Activated CD4-positive, CD25-positive, alpha-beta regulatory T cell treated with anti-CD3 and anti-CD28 coated beads, Interleukin-2, amount 50 U/mL, for 16 hours (primary cell): ENCODE measurements at places on chromosomes 2 and 18.

- DNase-seq: no peak
These were observed 36.3 kb downstream of the ZNF516 start for GRCh38 chr18:76458522-76459311.

- DNase-seq: no peak
These were observed 74.2 kb downstream of the LYPD6B start for GRCh38 chr2:149112713-149113112.

DNA sequence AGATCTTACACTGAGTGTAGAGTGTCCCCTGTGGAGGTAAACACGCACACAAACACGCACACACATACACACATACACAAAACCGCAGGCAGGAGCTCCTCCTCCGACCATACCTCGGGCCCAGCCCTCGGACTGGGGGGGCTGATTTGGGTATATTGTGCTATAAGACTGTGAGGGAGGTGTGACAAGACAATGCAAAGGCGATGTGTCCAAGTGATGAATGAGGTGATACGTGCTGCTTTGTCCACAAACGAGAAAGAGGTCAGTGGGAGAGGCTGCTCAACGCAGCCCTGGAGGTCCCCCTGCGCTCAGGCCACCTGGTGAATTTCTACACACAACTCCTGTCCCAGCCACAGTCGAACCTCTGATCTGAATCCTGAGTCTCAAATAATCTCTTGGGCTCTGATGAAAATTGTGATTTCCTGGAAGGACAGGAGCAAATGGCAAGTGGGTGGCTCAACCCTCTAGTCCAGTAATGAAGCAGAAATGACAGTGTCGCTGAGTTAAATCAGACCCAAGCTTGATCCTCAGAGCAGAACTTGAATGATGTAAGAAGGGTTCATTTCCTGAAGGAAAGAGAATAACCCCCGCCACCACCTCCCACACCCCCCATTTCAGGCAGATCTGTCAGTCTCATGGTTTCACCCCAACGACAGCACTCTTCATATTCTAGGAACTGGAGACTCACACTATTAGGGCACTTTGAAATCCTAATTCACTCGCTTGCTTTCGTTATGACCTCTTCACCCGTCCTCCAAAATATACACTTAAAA is 48.9 kb upstream of the ASXL2 start:
- no peak for DNase-seq

DNA sequence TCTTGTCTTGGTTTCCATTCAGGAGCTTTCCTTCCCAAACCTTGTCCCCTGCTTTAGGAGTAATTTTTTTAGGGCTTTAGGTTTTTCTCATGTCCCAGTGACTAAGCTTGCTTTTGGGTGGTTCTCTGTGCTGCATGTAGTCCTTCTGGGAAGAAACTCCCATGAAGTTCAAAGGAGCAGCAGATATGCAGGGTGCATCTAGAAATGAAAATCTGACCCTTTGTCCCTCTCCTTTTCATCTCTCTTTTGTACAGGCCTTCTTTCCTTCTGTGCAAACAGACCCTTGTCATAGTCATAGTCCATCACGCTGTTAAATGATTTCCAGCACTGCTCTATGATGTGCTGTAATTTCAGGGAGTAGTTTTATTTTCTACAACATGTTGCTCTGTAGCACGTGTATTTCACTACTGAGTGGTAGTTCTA is 20.4 kb downstream of the FMNL2 start:
- DNase-seq: no peak

- DNase-seq: no peak
These were observed 374.5 kb downstream of the NCKAP5 start for GRCh38 chr2:133193544-133194361.

DNA sequence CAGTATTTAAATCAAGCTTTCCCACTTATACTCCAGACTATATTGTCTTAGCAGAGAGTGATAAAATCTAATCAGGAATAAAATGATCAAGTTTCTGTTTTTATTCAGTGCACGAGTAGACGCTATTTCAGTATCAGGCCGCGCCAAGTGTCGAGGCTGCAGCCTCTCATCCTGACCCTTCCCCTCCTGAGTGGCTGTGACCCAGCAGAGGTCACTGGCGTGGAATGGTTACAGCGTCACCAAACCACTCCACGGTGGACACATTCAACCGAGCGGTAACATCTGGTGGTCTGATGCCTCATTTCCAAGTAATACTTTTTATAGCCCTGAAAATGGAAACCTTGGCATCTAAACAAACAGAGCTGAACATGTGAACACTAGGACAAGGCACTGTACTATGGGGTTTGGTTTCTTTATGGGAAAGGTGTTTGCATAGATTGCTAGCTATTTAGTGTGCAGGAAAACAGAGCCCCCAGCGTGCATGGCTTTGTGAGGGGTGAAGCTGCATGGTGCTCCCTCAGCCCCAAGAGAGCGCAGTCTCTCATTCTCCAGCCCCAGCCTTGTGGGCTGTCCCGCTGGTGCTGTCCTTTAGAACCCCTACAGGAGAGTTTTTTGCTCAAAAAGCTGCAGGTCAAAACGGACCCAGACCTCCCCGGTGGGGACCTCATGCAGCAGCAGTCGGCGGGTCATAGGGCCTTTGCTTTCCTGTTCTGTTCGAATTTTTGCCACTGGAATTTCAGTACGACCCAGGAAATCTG is 28.4 kb downstream of the FAM228A start:
- DNase-seq: no peak

DNA sequence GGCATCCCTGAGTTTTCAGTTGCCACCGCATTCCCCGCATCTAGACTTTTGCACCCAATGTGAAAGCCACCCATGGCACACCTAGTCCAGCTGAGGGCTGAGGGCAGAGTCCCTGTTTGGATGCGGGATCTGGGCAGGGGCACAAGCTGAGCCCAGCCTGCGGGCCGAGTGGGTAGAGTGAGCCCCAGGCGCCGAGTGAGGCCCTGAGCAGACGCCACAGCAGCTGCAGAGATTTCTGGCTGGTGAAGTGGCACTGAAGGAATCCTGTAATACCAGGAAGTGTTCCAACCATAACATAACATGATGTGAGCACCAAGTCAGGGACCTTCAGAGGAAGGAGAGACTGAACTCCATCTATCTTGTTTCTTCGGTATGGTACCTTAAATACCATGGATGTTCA is 27.7 kb upstream of the FRZB start:
- no peak for DNase-seq

DNA sequence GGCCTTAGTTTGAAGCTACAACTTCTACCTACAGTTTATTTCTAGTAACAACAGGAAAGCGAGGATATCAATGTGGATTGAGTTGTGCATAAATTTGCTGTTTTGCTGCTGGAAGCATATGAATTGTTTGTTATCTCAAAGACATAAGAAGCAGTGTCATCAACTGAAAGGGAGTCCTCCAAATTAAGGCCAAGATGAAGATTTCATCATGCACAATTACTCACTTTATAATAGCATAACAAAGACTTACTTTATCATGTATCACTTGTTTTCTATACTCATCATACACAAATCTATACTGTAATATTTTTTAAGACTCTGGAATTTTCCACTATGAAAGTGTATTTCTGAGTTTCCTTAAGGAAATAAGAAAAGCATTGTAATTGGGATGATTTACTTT is 136.1 kb upstream of the FANCL start:
- DNase-seq: no peak

- no peak for DNase-seq
These were observed 151.3 kb downstream of the NEDD4L start for GRCh38 chr18:58195278-58195765.

DNA sequence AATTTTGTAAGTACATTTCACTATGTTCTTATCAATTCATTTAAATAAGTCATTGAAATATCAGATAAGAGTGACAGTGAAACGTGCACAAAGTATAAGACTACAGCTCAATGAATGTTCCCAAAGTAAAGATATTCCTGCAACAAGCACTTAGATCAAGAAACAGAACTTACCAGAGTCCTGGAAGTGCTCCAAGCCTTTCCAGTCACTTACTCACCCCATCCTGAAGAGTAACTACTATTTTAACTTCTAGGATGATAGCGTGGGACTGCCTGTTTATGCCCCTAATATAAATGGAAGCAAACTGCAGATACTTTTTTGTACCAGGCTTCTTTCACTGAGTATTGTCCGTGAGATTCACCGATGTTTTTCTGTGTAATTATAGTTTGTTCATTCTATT is 768.9 kb downstream of the SLC4A3 start:
- no peak for DNase-seq

GRCh38 chr2:3597567-3597966 is 2.7 kb downstream of the COLEC11 start:
- no peak for DNase-seq

- no peak for DNase-seq
These were observed 40.5 kb upstream of the GAREM1 start for GRCh38 chr18:32511147-32511546.

- DNase-seq: no peak
These were observed 19.2 kb downstream of the ARL5A start for GRCh38 chr2:151809073-151809383.

- DNase-seq: no peak
These were observed 27.1 kb upstream of the ICOS start for GRCh38 chr2:203909261-203909967.

GRCh38 chr2:224894356-224894755 is 147.9 kb downstream of the DOCK10 start:
- no peak for DNase-seq

DNA sequence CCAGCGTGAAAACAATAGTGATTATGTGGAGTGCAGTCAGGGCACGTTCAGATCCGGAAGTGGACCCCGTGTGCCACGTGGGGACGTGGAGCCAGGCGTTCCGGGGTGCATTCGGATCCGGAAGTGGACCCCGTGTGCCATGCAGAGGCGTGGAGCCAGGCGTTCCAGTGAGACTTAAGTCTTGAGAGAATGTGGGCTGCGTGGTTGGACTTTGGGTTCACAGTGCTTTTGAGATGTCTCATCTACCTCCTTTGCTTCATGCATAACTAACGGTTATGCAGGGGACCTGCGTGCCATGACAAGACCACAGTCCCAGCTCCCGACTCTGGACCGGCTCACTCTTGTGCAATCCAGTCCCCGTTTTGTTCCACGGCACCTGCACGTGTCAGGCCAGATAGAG is 28.8 kb downstream of the CTDP1 start:
- no peak for DNase-seq

DNA sequence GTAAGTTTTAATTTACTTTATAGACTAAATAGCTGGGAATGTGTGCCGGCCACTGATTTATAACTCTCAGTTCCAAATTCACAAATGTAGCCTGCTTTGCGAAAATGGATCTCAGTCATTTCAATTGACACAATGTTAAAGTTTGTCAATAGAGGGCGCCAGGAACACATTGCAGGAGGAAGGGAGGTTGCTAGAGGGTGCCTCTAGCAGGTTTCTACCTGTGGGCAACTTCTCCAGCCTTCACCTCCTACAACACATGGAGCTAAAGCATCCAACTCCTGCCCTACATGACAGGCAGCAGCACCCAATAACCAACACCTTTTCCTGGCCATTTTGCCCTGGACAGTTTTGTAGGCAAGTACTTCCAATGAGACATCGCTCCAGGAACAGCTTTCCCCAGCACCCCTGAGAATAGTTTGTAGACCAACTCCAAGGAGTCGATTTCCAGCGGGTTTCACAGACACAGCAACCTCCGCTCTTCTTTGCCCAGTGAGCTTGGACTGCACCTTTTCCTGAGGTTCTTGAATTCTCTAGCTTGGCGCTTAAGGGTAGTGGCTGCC is 784.8 kb upstream of the CDH2 start:
- DNase-seq: no peak

GRCh38 chr2:205386109-205386508 is 296.2 kb upstream of the NRP2 start:
- no peak for DNase-seq

DNA sequence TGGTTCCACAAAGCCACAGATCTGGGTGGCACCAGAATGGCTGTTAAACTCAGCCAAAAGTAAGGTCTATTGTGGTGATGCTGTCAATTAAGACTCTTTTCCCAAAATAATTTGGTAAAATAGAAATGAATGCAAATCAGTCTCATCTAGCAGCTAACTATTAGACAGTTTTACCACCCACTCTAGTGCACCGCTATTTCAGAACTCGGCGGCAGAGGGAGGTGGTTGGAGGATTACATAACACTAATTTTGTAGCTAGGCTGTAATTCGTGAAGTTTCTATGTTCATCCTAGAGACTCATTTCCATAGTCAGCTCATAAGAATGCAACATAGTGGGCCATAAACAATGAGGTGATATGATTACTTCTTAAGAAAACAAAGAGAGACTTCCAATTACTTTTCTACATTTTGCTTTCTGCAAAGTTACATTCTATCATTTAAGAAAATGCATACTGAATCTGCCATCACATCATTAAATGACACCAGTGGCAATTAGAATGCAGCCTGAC is 413.8 kb downstream of the FBXO15 start:
- DNase-seq: no peak

DNA sequence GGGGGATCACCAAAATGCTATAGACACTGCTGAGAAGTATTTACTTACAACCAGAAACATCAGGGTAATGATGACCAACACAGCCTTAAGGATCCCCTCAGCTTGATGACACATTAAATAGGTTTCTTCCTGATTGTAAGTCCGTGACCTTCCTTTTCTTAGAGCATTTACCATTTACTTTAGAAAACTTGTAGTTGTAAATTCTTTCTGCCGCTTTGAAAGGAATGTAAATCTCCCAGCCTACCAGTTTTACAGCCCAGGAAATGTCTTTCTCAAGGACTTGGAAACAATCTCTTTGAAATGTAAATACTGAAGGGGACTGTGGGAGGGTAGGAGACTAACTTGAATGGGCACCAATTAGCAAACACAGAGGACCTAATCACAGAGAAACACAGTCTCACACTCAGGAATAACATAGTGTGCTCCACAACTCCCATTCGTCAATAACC is 278.6 kb downstream of the DSC3 start:
- DNase-seq: no peak

DNA sequence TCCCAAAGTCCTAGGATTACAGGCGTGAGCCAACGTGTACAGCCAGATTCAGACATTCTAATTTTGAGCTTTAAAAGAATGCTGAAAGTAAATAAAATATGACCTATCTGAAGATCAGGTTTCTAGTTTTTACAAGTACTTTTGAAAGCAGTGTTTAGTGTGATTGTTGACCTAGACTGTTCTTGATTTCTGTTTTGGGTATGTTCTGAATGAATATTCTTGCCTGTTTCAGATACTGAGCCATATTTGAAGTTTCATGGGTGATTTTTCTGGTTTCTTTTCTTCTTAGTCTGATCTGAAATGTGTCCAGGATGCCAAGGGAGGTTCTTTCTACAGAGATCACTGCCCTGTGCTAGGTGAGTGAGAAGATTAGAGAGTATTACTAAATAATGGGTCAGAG is 37.2 kb downstream of the MIB1 start:
- DNase-seq: no peak

- no peak for DNase-seq
These were observed 7.1 kb upstream of the CSRNP3 start for GRCh38 chr2:165462443-165462842.

DNA sequence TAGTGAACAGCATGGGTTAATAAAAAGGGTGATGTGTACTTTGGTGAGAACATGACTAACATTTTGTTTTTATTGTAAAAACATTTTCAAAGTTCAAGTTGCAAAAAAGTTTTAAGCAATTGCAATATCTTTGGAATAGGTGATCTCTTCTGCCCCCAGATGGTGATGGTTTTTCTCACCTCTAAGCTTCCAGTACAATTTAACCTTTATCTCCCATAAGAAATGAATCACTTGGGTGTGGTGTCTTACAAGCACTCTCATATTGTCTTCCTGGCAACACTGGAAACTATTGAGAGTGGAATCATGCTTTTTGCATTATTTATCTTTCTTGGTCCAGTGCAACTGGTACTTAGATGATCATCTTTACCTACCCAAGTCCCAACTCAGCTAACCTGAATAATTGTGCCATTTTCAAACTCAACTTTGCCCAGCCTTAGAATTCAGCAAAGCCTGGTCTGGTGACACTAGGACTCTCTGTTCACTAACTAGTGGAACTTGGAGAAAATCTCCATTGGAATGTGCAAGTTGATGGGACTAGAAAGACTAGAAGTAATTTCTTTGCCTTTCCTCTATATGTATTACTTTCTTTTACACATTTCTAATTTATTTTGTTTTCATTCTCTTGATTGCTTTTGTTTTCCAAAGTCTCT is 964.7 kb upstream of the ZEB2 start:
- DNase-seq: no peak
